Heart left ventricle (tissue), 16 donors: ENCODE measurements at places on chromosomes 5 and 9.

GRCh38 chr9:93280661-93281259, 96.8 kb downstream of the WNK2 start:
- H3K4me1 ChIP-seq, result no peaks in the 10 kb centered on the region
- H3K36me3 ChIP-seq, result no peaks in the 10 kb centered on the region
- no peak overlapping the region for H3K27ac ChIP-seq
- DNase-seq, result no peak

- H3K27ac ChIP-seq, result no peak overlapping the region
- peaks cover 100% of the 10 kb centered on the region for H3K27me3 ChIP-seq
- no peak for DNase-seq
- H3K4me3 ChIP-seq, result no peak overlapping the region
These were observed 1.5 kb upstream of the NEUROG1 start for GRCh38 chr5:135537271-135537670.

GRCh38 chr5:149921597-149921996, 23.0 kb downstream of the PDE6A start:
- no peaks in the 10 kb centered on the region for H3K36me3 ChIP-seq
- no peaks in the 10 kb centered on the region for H3K27me3 ChIP-seq
- H3K27ac ChIP-seq, result no peak overlapping the region
- no peaks in the 10 kb centered on the region for H3K4me1 ChIP-seq
- H3K4me3 ChIP-seq, result no peak overlapping the region

DNA sequence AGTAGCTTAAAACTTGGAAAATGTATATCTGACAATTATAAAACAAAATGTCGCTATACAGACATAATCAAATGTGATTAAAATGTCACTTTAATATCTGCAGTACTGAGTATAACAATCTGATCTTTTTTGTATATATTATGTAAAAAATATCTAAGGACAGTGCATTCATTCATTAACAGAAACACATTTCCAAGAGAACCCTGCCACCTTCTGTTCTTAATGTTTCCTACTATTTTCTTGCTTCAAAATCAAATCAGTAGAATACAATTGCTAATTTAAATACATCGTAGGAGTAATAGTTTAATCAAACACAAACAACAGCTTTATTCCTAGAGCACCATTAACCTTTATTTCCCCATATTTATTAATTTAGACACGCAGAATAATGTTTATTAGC, 142.6 kb upstream of the ST8SIA4 start:
- H3K27ac ChIP-seq, result no peak overlapping the region
- H3K36me3 ChIP-seq, result no peaks in the 10 kb centered on the region
- DNase-seq, result no peak
- no peaks in the 10 kb centered on the region for H3K27me3 ChIP-seq
- no peaks in the 10 kb centered on the region for H3K4me1 ChIP-seq

DNA sequence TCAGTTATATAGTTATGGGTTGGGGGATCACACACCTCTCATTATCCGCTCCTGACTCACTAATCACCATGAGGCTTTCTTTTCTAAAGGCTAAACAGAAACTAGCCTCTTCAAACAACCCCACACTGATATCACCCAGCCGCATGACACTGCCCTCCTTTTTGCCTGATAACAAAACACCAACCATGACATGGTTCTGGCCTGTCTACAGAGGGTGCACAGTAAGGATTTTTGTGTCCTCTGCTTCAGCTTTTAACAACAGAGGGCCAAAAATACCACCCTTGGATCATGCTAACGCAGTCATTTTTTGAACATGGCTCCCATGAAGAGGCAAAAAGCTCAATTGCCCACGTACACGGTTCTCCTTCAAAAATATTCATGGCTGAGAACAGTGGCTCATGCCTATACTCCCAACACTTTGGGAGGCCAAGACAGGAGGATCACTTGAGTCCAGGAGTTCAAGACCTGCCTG, 4.0 kb downstream of the CMBL start:
- DNase-seq, result no peak
- H3K27ac ChIP-seq, result peak overlapping the region; percentile 72
- no peaks in the 10 kb centered on the region for H3K36me3 ChIP-seq
- no peaks in the 10 kb centered on the region for H3K27me3 ChIP-seq
